ENCODE measurements at places on chromosomes 11 and 22.

- DNase-seq: no peak
Observed at GRCh38 chr22:17281440-17281841, 62.2 kb upstream of the ADA2 start.

- no peak for DNase-seq
Observed at GRCh38 chr11:14906993-14907392, 15.0 kb upstream of the CYP2R1 start.

DNA sequence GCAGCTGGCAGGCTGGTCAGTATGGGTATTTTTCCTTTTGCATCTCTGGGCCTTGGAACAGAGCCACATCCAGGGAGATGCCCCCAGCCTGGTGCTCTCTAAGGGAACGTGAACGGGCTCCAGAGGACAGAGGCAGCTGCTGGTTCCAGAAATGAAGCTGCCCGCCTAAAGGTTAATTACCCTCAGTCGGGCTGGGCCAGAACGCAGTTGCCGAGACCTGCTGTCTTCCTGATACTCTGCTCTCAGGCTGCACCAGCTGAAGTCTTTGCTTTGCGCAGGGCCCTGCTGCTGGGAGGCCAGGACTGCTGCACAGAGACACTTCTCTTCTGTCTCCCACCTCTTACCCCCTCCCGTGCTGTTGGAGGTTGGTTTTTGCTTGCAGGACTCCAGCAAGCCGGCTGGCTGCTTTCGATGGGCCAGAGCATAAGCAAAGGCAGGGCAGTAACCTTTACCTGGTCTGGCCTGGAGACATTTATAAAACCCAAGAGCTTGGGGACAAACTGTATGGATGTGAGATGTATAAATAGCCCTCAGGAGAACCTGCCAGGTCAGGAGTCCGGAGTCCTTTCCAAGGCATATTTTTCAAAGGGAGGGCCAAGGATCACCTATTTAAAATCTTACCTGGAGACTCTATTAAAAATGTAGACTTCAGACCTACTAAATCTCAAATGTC, 197.1 kb downstream of the GRIK4 start:
- no peak for DNase-seq

DNA sequence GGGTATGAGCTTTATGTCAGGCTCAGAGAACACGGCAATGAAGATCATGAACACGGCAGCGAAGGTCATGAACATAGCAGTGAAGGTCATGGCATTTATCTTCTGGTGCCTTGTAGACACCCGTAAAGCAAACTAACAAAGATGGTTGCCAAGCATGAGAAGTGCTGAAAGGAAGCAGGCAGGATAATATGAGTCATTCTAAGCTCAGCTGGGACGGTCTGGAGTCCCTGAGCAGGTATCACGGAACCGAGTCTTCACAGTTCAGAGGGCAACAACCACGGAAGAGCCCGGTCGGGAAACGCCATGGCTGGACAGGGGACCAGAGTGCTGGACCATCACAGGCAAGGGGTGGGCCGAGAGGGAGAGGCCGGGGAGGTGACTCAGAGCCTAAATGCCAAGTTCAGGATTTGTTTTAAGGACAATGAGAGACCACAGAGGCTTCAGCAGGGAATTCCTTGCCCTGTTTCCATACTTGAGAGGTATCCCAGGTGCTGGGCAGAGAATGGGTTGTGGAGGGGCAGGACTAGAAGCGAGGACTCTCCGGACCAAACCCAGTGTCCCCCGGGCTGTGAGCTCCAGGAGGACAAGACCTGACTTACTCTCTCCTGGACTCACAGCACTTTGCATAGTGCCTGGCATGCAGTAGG, 13.1 kb upstream of the MS4A10 start:
- no peak for DNase-seq

- no peak for DNase-seq
Observed at GRCh38 chr11:76850130-76850529, 10.6 kb upstream of the ACER3 start.

DNA sequence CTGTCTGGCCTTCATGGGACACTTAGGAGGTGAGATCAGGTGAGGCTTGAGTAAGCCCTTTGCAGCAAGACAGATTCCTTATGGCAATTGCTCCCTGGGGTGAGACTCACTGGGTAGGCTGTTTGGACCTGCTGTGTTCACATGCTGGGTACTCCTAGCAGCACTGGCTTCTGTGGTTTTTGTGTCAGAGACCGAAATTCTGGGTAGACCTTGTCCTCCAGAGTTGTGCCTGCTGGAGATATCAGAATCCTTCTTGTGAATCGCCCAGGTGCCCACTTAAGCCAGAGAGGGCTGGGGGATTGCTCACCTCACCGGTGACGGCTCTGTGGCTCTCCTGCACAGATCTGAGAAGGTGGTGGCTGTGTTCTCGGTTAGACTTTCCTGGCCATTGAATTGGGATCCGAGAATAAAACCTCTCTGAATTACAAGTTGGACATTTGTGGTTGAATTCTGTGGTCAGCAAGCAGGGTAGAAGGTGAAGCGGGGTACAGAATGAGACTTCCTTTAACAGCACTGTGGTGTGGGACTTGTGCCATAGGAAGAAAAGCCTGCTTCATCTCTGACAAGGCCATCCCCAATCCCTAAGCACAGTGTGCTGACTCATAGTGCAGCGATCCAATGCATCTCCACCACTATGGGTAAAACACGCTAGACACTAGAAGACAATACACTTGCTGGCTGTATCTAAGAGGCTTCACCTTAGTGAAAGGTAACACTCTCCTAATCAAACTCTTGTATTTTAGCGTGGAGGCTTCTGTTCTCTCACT, 52.5 kb upstream of the TTC12 start:
- no peak for DNase-seq

- DNase-seq: no peak
Observed at GRCh38 chr22:38172832-38173640, 8.6 kb downstream of the PLA2G6 start.

DNA sequence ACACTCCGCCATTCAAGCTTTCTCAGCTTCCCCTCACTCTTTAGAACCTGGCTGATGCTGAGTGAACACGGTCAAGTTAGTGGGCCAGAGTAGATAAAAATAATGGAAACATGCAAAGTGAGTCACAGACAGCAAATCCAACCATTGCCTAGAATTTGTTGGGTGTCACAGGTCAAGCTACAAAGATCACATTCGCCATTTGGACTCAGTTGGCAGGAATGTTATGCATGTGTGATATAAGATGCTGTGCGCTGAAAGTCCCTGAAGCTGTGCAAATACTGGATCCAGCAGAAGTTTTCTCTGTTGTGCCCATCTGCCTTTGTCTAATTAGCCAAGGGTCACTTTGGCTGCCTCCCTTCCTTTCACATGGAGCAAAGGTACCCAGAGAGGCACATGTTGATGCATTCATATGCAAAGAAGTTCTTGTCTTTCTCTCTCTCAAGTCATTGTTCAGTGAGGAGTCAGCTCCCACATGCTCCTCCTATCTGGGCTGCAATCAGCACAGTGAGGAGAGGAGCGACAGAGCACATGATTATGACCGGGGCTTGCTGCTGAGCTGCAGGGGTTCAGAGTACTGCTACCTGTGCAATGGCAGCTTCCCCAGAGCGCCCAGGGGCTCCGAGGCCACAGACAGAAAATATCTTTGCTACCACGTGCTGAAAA, 39.7 kb downstream of the FLI1 start:
- DNase-seq: no peak

DNA sequence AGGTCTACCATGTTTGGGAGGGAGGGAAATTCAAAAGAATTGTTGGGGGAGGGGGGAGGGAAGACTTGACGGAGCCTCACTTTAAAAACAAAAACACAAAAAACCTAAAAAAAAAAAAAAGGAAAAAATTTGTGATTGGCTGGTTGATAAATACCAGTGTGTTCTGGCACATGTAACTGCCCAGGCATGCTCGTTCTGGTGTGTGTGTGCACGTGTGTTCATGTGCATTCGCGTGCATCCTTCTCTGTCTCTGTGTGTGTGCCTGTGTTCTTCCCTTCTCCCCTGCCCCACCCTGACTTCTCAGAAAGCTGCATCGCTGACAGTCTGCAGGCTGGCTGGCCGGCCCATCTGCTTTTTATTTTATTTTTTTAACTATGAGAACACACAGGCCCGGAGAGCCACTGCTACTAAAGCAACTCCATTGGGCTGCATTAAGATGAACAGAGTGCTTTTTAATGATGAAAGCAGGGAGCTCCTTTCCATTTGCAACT, 22.6 kb upstream of the ADSL start:
- DNase-seq: no peak

DNA sequence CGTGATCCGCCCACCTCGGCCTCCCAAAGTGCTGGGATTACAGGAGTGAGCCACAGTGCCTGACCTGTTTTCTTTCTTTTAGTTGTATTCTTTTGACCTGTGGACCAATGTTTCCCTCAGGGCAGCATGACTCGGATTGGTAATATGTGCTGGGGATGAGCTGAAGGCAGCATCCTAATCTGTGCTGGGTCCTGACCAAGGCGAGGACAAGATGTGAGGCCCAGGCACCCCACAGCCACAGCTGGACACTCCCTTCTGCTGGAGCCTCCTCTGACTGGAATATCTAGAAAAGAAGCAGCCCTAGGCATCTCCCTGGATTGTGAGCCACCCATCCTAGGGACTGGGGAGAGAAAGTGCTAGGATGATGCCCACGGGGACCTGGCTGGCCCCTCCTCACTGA, 105.4 kb downstream of the PDE2A start:
- DNase-seq: no peak

GRCh38 chr11:65108469-65109123, 3.1 kb upstream of the TM7SF2 start:
- no peak for DNase-seq
